ENCODE measurements at places on chromosomes 3 and 15.

- no peak for DNase-seq
Observed at GRCh38 chr15:45363801-45364200, 14.5 kb downstream of the GATM start.

GRCh38 chr15:40493089-40493840 lies 22.5 kb downstream of the CHST14 start:
- DNase-seq: no peak

- no peak for DNase-seq
Observed at GRCh38 chr15:31403096-31403495, 76.5 kb downstream of the KLF13 start.

- no peak for DNase-seq
Observed at GRCh38 chr3:50853936-50854335, 179.2 kb downstream of the DOCK3 start.

GRCh38 chr3:18575573-18575972 lies 150.4 kb upstream of the SATB1 start:
- no peak for DNase-seq

DNA sequence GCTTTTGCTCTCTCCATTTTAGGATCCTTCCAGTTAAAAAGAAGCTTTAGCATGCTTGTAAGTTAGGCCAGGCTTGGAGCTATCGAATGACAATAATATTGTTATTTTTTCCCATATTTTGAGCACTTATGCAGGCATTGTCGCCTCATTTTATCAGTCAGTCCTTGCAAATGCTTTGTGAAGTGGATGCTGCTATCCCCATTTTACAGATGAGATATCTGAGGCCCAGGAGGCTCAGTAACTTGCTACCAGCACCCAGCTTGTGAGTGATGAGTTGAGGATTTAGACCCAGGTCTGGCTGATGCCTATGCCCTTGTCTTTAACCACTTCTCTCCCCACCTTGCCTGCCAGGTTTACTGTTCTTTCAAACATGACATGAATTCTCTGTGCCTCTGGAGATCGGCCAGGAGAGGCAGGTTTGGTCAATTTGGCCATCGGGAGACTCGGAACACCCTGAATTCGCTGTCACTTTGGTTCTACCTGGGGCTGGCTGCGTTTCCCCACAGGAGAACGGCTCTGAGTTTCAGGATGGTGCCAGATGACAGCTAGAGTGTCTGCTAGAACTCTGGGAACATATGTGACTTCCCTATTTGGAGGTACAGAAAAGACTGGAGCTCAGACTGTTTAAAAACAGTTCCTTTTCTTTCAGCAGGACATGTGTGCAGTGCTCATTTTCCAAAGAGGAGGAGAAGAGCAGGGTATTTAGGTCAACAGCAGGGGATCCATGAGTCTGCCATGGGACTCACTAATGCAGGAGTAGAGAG lies 25.5 kb upstream of the ZNF710 start:
- no peak for DNase-seq

DNA sequence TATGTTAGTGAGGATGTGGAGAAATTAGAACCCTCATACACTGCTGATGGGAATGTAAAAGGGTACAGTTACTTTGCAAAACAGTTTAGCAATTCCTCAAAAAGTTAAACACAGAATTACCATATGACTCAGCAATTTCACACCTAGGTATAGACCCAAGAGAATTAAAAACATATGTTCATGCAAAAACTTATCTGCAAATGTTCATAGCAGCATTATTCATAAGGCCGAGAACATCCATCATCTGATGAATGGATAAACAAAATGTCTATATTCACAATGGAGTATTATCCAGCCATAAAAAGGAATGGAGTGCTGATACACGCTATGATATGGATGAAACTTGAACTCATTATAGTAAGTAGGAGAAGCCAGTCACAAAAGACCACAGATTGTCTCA lies 10.3 kb downstream of the SEC13 start:
- DNase-seq: no peak

DNA sequence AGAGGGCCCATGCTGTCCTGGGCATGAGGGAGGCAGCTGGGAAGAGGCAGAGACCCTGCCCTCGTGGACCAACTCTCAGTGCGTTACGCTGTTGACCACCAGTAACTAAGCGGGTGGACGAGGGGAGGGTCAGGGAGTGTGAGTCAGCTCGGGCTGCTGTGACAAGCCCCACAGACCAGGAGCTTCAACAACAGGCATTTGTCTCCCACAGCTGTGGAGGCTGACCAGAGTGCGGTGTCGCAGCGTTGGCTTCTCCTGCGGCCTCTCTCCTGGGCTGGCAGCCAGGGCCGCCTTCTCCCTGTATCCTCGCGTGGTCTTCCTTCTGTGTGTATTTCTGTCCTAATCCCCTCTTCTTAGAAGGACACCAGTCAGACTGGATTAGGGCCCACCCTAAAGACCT lies 13.0 kb downstream of the EFCC1 start:
- DNase-seq: no peak

DNA sequence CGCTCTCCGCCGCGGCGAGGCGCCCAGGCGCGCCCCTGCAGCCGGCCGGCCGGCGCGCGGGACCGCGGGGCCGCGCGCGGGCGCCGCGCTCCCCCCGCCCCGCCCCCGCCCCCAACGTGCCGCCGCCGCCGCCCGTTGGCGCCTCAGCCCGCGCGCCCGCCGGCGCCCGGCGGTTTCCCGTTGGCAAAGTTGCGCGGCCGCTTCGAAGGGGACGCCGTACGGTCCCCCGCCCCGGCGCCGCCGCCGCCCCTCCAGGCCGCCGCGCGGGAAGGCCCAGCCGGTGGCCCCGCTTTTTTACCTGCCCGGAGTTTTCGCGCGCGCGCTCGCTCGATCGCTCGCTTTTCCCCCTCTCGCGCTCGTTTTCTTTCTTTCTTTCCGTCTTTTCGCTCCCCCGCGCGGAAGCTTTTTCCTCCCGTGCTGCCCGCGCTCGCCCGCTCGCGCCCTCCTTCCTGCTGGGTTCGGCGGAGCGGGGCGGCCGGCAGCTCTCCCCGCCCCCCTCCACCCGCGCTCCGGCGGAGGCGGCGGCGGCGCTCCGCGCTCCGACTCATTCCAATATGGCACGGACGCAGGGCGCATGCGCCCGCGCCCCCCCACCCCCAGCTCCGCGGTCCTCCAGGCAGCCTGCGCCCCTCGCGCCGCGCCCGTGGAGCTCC lies at the start of gene SFMBT1:
Gene SFMBT1, minus strand, starts transcription at position 556 of the 653 bp plus-strand sequence. CDS start 76,945 bp downstream, outside the sequence.
- peak; percentile 26 for DNase-seq

DNA sequence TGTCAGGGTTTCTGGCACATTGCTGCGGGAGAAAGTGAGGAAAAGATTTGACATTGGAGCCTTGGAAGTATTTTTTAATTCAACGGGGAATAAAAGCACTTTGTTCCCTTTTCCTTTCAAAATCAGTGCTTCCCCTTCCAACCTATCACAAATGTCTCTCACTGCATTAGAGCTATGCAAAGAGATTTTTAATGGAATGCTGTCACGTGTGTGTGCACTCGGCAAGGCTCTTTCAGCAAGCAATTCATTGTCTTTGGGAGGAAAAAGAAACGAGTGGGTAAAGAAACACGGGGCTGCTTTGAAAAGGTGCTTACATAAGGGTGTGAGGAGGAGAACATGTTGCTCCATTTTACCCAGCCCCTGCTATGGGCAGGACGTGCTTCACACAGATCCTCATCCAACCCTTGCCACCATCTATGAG lies 490.4 kb upstream of the PROK2 start:
- DNase-seq: no peak

DNA sequence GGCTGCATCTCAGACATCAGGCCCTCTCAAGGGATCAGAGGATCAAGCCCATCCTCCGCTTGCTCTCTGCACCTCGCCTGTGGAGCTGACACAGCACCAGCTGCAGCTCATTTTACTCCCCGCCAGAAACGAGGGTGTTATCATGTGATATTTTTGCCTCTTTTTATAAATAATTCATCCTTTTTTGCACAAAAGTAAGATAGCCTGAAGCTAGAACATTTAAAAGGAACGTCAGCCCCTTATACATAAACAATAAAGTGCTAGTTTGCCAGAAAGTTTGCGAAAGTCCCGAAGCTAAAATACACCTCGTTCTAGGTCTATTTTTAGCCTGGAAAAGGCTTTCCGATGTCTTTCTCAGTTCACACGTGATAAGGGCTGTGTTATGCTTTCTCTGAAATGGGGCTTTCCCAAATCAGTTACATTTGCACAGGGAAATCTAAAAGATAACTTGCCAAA lies 9.6 kb upstream of the FAM174B start:
- no peak for DNase-seq

DNA sequence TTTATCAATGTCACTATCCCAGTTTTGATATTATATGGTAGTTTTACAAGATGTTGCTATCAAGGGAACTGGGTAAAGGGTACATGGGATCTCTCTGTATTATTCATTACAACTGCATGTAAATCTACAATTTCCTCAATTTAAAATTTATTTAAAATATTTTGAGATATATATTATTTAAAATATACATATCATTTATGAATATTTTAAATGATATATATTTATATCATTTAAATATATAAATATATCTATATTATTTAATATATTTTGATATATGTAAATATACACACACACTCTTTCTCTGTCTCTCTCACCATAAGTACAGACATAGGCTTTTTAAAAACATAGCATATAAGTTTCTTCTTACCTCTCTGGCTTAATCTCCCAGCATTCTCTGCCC lies 104.7 kb downstream of the TP63 start:
- DNase-seq: no peak

DNA sequence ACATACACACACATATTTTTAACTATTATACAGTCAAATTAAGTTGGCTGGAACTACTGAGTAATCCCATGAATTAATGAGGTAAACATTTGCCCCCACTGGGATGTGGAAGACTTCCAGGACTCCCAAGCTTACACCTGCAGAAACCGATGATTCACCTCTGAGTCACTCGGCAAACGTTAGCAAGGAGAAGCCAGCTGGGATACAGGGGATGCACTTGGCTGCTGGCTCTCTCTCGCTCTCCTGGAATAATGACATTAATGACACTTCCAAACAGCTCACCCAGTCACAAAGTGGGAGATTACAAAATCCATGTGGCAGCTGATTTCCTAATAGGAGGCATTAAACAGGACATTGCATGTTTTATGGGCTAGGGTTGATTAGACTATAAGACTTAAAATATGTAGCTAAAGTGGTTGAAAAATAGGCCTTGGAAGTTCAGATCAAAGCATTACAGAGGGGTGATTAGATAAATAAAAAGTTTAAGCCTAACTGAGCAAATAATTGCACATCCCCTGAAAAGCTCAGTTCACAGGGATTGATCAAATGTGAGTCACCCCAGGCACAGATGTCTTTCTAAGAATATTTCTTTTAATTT lies 500.9 kb downstream of the SOX2 start:
- peak; percentile 78 for DNase-seq

GRCh38 chr15:74221399-74222239 lies 14.5 kb upstream of the CCDC33 start:
- no peak for DNase-seq

DNA sequence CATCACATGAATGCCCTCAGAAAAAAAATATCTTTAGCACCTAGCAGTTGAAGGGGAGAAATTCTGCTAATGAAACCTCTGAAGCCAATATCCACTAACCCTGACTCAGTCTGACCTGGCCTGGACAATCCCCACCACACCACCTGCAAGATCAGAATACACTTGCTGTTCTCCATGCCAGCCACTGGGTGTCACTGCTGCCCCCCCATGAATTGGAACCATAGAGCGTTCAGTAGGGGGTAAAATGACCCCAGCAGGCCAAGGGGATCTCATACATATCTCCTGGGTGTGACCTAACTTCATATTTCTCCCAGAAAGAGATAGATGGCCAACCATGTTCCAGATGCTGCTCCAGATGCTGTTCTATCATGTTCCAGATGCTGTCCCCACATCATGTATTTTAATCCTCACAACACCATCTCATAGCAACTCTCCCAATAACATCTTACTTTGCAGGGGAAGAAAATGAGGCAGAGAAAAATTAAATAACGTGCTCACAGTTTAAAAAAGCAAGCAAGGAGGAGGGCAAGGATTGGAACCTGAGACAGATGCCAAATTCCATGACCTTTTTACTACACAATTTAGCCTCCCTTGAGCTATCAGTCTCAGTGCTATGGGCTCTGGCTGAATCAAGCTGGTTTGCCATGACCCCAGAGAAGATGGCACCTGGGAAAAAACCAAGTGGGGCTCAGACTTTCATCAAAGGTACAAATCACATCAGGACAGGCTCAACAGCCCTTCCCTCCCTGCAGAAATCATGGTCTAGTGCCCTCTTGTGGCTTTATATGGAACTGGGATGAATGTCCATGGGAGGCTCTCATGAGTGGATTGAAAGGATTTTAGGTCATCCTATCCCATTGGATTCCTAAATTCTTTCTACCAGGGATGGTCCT lies 12.4 kb downstream of the NTRK3 start:
- no peak for DNase-seq

DNA sequence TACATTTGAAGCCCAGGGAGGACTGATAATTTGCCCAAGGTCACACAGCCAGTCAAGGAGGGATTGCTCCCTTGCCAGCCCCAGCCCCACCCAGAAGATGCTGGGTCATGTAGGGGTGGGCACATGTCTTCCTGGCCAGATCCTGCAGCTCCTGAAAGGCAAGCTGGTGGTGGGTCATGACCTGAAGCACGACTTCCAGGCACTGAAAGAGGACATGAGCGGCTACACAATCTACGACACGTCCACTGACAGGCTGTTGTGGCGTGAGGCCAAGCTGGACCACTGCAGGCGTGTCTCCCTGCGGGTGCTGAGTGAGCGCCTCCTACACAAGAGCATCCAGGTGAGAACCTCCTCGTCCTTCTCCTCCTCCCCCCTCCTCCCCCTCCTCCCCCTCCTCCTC lies 13.2 kb downstream of the ISG20 start:
- DNase-seq: peak; percentile 30

- no peak for DNase-seq
Observed at GRCh38 chr3:15272426-15273196, 59.8 kb downstream of the SH3BP5 start.

DNA sequence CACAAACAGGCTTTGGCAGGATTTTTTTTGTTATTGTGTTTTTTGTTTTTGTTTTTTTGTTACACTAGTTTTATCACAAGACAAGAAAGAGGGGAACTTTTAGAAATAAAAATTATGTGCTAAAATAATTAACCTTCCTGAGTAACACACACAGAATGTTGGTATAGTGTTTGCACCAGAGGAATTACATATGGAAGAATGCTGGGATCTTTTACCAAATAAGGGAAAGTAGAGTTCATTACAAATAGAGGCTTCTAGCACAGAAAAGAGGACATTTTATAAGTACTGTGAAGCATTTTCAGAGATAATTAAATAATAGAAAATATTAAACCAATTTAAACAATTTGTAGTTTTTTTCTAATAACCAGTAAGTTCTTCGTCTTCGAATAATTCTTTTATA lies 116.0 kb downstream of the IGF1R start:
- no peak for DNase-seq

- DNase-seq: no peak
Observed at GRCh38 chr15:25087137-25087536, 132.3 kb downstream of the SNRPN start.

DNA sequence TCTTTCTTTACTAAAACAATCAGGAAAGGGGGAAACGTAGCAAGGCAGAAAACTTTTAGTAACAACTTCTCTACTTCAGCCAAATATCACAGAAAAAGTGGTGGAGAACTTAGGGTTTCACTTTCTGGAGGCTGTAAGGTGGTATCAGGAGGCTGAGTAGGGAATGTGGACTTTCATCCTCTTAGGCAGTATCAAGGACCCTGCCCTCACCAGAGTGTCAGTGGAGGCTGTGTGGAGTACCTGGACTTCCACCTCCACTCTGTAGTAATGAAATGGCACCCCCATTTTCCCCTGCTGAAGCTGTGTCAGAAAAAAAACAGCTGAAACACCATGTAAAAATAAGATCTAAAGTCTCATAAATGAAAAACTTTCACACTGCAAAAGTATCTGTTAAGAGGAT lies 11.2 kb upstream of the HHLA2 start:
- DNase-seq: no peak

- DNase-seq: no peak
Observed at GRCh38 chr3:9883706-9884554, 3.9 kb upstream of the CIDEC start.

- no peak for DNase-seq
Observed at GRCh38 chr3:21520106-21520963, 230.7 kb downstream of the ZNF385D start.

Data from NCI-H510A (cell line).